Thoracic aorta (tissue), 2 donors: ENCODE measurements at places on chromosomes 7 and 10.

GRCh38 chr10:1551636-1552338 is 185.5 kb downstream of the ADARB2 start:
- no peak for DNase-seq
- no peaks in the 10 kb centered on the region for H3K4me1 ChIP-seq
- H3K27me3 ChIP-seq = no peaks in the 10 kb centered on the region
- no peak overlapping the region for H3K27ac ChIP-seq

DNA sequence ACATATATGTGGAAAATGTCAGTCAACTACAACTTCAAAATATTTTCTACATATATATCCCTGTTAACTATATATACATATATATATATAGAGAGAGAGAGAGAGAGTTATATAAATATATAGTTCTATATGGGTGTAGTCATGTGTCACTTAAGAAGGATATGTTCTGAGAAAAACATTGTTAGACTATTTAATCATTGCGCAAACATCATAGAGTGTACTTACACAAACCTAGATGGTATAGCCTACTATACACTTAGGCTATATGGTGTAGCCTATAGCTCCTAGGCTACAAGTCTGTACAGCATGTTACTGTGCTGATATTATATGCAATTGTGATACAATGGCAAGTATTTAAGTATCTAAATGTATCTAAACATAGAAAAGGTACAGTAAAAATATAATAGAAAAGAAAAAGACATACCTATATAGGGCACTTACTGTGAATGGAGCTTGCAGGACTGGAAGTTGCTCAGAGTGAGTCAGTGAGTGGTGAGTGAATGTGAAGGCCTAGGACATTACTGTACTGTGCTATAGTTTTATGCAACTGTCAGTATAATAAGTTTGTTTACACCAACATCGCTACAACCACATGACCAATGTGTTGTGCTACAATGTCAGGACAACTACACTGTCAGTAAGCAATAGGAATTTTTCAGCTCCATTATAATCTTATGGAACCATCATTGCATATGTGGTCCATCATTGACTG is 18.0 kb upstream of the FGL2 start:
- DNase-seq = no peak
- no peaks in the 10 kb centered on the region for H3K36me3 ChIP-seq
- no peaks in the 10 kb centered on the region for H3K27me3 ChIP-seq

DNA sequence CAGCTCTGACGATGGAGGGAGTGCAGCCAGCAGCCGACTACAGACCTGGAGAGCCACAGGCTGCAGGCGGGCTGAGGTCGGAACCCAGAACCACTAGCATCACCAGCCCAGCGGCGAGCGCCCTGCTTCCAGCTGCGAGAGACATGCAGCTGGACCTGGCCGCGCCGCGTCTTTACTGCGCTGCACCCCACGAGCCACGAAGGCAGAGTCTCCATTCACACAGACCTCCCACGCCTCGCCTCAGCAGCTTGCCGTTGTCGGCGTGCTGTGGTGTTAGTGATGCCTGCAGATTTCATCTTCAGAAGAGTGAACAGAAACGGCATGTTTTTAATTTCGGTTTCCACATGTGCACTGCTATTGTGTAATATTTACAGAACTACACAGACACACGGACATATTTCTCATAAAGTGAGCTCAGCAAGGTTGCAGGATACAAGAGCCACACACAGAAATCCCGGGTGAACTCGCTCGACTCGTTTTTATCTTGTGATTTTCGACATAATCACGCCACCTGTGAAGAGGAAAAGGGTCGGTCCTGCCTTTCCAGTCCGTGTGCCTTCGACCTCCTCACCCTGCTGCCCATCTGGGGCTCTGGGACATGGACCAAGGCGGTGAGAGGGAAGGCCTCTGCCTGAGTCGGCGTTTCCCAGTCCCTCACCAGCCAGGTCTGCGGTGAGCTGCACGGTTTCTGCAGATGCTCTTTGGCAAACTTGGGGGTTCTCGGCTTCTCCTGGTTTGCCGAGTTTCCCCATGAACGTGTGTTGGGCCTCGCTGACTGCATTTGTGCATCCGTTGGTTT is 252.2 kb downstream of the ELFN1 start:
- DNase-seq = no peak
- no peaks in the 10 kb centered on the region for H3K4me1 ChIP-seq
- no peak overlapping the region for H3K27ac ChIP-seq
- H3K4me3 ChIP-seq = no peak overlapping the region
- H3K27me3 ChIP-seq = no peaks in the 10 kb centered on the region

DNA sequence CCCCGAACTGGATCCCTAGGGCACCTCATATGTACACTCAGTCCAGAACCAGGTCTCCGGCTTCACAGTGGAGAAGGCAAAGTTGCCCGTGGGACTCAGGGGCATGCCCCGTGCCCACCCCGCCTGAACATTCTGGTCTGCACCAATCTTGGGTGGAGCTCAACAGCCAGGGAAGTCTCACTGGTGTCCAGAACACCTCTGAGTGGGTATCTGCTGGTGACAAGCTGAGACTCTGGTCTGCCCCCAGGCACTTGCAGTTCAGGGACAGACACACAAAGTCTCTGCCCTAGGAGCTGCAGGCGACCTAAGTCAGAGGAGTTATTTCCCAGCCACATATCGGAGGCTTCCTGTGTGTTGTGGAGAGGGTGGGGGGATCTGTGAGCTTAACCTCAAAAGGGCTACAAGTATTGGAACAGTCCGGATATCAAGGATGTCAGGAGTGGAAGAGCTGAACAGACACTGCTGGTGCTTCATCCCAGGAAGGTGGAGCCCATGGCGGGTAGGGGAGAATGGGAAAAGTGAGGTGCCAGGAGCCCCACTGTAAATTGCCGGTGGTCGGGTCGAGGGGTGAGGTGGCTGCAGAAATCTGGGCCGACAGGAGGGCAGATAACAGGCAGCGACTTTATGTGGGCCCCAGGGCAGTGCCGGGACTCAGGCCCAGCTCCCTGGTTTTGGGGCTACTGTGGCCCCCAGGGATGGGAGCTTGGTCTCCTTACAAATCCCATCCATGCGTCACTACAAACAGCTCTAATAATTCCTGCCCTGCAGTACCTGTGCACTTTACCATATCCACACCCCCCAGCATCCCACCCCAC is 8.6 kb upstream of the TLX1 start:
- H3K4me3 ChIP-seq = peak overlapping the region; percentile 58
- H3K27me3 ChIP-seq = peaks cover 24% of the 10 kb centered on the region
- H3K27ac ChIP-seq = no peak overlapping the region
- H3K4me1 ChIP-seq = peaks cover 28% of the 10 kb centered on the region
- no peak for DNase-seq
- no peaks in the 10 kb centered on the region for H3K36me3 ChIP-seq
